GM13976 (cell line): ENCODE measurements at places on chromosomes 16 and 17.

DNA sequence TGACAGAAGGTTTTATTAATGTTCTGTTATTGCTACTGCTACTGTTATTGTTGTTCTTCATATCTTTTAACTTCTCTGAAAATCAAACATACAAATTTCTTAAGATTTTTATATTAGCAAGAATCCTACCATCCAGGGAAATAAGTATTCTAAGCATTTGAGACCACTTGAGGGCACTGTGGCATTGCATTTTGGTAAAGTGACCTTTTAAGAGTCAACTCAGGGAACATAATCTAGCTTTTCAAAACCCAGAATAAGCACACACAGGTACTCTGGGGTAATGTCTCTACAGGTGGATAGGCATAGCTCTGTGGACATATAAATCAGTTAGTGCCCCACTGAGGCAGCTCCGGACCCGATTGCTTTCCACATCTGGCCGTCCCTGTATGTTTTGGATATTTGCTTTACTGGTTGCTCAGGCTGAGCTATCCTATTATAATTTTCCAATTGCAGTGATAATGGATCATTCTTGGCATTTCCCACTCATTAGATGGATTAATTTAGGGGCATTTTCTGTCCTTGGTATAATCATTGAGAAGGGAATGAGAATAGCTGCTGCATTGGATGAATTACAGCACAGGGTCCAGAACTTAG is 1425.1 kb upstream of the CDH8 start:
- DNase-seq, result no peak

DNA sequence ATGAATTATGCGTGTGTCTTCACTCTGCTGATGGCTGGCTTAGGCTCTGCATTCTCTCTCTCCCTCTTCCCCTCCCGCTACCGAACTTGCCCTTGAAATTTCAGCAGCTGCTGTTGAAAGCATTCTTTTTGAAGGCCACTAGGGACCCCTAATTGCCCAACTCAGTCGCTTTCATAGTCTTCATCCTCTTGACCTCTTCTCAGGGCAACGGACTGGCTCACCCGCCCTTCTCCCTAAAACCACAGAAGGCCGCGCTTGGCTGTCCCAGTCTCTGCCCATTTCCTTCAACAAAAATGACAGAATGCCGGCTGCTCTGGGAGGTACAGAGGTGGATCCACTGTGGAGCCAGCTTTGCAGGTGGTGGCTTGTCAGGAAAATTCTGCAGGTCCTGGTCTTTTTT is 21.0 kb upstream of the FMNL1 start:
- no peak for DNase-seq

DNA sequence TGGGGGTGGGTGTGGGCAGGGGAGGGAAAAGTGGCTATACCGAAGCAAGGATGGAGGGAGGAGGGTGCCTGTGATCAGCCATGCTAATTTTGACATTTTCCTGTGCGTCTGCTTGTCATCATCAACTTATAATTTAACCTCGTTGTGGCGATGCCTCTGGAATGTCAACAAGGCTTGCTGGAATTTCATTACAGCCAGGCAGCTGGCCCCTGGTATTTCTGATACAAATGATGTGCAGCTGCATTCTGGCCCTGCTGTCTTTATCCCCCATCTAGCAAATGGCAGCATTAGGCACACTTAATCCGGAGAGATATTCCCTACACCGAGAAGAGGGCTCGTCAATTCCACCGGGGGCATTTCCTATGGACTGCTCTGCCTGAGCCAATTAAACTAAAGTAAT is 278.3 kb upstream of the CCL2 start:
- no peak for DNase-seq

DNA sequence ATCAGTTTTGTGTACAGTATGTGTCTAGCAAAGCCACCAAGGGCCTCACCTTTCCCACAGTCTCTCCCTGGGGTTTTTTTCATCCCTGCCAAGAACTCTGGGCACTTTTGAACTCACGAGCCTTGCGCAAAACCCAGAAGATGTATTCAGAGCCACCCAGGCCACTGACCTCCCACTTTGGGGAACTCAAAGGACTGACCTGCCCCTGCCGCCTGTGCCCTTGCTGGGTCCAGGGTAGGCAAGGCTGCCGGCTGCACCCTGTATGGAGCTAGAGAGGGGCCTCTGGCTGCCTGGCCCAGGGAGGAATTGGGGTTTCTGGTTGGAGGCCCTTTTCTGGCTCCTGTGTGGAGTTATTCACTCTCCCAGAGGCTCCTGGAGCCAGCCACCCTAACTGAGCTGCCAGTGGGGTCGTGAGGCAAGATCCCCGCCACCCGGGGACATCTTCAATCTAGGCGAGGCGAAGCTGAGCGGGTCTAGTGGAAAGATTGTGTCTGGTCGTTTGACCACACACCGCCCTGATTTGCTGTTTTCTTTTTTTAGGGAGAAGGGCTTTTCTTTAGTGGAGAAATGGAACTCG is 1.9 kb downstream of the CDK5R1 start:
- no peak for DNase-seq

DNA sequence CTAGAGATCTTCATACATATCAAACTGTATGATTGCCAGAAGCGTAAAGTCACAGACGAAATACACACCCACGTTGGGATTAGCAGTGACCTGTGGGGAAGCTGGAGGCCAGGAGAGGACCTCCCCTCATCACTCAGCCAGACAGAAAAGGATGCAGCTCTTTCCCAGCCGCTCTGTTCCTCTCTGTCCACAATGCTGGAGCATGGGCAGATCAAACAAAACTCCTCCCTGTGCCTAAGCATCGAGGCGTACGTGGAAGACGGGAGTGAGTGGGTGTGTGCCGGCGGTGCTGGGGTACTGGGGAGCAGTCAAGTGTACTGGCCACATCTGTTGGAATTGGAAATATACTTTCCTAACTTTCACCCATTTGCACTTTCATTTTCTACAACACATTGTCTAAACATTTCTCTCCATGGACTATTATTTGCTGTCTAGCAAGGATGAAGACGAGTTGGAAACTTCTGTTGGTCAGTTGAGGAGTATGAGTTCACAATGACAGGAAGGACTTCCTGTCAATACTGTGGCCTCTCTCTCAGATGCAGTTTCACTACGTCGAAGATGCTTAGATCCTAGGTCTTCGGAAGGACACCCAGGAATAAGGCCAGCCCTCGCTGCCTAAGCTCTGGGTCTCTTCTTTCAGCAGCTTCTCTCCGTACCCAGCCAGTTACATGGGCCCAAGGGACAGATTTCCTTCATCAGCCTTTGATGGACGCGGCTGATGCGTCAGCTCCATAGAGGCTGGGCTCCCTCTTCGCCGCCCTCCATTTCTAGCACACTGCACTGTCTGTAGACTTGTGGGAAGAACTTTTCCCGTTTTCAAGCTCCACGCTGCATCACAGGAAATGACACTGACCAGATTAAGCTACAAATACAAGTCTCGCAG is 30.6 kb upstream of the ENDOV start:
- no peak for DNase-seq

GRCh38 chr17:30273373-30273772 is 18.4 kb downstream of the BLMH start:
- DNase-seq, result no peak

GRCh38 chr16:23362460-23363317 is 60.6 kb downstream of the SCNN1B start:
- no peak for DNase-seq

- no peak for DNase-seq
These were observed 204.8 kb upstream of the CPHXL start for GRCh38 chr16:75931043-75931442.

GRCh38 chr17:19663097-19663496 is 14.5 kb downstream of the ALDH3A2 start:
- DNase-seq, result no peak

DNA sequence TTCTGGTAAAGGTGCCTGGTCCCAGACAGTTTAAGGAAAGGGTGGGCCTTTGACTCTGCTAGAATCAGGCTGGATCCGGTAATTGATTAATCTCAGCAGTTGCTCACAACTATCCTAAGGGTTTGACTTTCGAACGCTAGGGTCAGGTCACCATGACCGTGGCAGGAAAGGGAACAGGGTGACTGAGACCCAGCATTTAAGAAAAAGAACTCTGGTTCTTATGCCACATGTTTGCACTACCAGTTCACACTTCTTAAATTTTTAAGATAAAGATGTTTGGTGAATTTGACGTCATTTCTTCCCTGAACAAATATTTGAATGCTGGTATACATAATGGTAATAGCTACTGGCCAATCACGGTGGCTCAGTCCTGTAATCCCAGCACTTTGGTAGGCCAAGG is 52.2 kb downstream of the TEX14 start:
- no peak for DNase-seq

- DNase-seq, result no peak
These were observed 120.0 kb downstream of the PHKB start for GRCh38 chr16:47581114-47581513.

DNA sequence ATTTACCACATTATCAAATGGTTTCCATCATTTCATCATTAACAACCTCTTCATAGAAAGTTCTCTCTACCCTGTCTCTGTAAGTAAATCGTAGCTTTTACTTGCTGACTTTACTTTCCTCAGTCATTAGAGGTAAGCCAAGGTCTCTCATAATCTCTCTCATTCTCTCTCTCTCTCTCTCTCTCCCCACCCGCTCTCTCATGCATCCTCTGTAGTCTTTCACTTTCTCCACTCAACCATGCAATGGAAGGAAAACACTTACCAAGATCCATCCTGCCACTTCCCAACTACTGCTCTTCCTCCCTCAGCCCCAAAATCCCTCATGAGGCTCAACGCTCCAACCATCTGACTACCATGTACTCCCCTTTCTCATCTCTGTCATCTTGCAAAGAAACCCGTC is 6.1 kb downstream of the CEP112 start:
- DNase-seq, result no peak
